Stimulated activated CD4-positive, alpha-beta T cell treated with anti-CD3 and anti-CD28 coated beads, TNF-alpha, amount 100 ng/mL, for 24 hours (primary cell): ENCODE measurements at places on chromosomes 3 and 15.
A peak's percentile ranks its signal among the peaks of the same experiment; 100 is the strongest.

DNA sequence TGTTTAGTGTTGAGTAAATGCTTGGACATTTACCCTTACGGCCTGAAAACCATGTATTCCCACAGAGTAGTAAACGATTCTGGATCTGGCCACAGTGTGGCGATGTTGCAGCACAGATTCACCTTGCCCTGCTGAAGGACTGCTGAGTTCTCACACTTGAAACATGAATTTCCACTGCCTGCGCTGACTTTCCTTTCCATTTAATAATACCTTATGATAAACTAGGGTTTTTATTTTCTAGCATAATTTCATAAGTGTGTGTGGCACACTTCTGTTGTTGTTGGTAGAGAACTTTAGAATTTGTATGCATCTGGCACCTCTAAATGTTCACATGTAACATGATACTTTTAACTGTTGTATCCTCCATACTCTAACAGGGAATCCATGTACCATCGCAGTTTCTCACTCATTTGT is 53.9 kb downstream of the C3orf38 start:
- peak; percentile 17 for DNase-seq

GRCh38 chr3:113947372-113948014 is at the start of gene ZDHHC23:
Gene ZDHHC23 (plus strand): TSS chr3:113948013. CDS start chr3:113948803, 790 bp downstream.
- peak; percentile 39 for DNase-seq

GRCh38 chr3:139327861-139328260 is 16.0 kb upstream of the MRPS22 start:
- DNase-seq: no peak

DNA sequence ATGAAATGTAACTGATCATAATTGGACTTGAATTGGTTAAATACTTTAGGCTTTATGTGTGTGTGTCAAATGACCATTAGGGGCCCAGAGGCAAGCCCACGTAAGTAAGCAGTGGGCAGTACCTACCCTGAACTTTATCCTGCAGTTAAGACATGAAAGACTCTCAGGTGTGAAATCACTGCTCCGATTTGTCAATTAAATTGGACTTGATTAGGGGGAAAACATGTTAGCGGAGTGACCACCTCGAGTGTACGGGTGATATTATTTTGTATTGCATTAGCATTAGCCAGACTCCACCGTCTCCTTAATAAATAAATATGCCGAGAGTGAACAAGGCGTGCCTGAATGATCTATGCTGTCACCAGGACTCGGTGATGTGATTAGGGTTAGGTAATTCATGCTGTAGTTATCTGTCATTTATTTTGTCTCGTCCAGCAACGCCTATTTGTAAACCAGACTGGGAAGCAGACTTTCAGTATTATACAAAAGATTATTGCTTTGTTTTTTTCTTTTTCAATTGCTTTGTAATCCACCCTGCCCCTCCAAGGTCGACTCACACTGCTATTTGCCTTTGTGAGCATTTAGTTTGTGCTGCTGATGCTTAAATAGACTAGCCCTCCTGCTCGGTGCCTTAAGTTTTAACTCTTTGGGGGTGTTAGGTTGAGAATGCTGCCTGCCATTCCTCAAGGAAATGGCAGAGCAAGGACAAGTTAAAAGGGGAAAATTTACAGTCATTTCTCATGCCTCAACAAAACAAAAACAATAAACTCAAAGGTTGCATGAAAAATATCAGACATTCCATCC is 1.8 kb downstream of the RBMS3 start:
- DNase-seq: no peak

- DNase-seq: no peak
These were observed 100.8 kb downstream of the KLF13 start for GRCh38 chr15:31427411-31427810.

- no peak for DNase-seq
These were observed 27.8 kb upstream of the IGF2BP2 start for GRCh38 chr3:185852635-185853034.

- no peak for DNase-seq
These were observed 325.2 kb upstream of the CTNNB1 start for GRCh38 chr3:40873934-40874699.

GRCh38 chr15:70051948-70052633 is 45.6 kb downstream of the TLE3 start:
- no peak for DNase-seq

- DNase-seq: no peak
These were observed 35.0 kb upstream of the ABHD17C start for GRCh38 chr15:80660119-80660518.

- DNase-seq: no peak
These were observed 584 bp upstream of the XCR1 start for GRCh38 chr3:46027736-46028397.

DNA sequence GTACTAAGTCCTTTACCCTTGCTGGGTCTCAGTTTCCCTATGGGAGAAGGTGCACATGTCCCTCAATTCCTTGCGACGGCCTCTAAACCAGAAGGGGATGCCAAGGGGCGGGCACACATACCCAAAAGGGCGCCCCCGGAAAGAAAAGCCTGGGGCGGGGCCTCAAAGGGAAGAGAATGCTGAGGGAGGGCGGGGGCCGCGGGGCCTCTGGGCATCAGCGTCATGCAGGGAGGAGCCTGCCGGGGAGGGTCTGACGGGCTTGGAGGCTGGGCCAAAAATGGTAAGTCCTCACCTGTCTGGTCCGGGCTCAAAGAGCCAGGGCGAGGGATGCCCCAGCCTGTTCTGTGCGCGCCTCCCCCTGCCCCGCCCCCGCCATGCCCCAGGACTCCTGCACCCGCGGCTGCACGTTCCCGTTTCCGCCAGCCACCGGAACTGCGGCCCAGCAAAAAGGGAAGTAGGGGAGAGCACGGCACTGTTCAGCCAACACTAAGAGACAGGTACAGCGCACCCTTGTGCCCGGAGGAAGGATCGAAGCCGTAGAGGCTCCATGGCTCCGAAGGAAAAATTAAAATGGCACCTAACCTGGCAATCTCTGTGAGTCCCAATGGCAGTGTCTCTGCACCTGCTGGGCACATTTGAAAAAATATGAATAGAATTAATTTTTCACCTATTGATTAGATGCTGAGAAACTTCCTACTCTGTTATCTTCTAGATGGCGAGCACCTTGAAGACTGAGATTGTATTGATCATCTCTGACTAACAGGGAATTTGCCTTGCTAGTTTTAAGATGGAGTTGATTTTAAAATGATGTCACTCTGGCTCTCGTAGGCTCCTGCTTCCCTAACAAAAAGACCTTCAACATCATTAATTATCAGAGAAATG is at the start of gene DET1:
TSS of gene DET1 (minus strand) at position 434 of the 882 bp plus-strand sequence. CDS start 14,976 bp downstream, outside the sequence.
- peak; percentile 91 for DNase-seq

DNA sequence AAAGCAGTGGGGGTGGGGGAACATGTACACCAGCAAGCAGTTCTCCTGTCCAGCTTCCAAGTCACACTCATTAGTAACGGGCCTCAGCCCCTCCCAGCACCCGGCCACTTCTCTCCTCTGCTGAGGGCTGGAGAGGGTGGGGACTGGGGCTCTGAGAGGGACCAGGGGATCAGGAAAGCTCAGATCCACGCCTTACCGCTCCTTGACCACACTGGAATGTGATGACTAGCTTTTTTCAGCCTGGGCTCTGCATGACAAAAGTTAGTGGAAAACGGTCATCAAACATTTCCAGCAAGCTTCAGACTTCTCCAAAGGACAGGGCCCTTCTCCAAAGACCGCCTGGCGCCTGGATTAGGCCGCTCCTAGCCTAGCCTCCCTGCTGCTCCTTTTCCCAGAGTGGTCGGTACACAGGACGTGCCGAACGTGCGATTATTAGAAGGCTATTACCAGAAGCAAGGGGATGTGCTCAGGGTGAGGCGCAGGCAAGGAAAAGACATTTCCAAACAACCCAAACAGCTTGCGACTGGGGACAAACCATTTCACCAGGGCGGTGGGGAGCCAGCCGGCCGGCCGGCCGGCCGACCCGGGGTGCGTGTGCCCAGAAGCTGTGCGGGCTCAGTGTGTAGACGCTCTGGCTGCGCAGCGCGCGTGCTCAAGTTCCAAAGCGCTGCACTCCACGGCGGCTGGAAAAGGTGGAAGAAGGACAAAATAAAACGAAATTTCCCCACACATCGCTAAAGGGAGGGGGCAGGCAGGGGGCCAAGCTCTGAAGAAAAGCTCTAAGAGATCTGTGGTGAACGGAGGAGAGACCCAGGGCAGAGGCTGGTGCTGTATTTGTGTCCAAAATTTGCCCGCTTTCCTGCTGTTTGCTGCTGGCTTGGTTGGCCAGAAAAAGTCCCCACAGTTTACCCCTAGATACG is 51.0 kb upstream of the SSR3 start:
- DNase-seq: no peak

DNA sequence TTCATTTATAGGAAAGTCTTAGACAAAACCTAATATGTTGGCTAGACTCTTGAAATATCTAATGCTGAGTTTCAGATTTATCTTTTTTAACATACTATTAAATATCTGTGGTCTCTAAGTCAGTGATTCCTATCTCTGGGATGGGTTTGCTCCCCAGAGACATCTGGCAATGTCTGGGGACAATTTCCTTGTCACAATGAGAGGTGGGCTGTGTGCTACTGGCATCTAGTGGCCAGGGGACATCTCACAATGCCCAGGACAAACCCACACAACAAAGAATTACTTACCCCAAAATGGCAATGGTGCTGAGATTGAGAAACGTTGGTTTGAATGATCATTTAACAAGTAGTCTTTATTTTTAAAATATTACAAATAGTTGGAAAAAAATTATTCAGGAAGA is 602.1 kb downstream of the MAGI1 start:
- no peak for DNase-seq

DNA sequence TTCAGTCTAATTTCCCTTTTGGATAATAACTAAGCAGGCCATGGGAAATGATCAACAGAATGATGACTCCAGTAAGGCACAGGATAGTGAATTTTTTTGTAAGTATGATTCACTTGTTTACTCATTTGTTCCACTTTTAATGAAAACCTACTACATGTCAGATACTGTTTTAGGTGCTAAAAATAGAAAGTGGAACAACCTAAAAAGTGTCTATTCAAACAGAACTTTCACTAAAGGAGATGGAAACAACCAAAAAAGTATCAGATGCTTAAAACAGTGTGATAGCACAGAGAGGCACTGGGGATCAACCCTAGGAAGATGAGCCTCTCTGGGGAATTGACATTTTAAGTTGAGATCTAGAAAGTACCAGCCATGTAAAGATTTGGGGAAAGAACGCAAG is 11.1 kb downstream of the RYK start:
- DNase-seq: no peak

DNA sequence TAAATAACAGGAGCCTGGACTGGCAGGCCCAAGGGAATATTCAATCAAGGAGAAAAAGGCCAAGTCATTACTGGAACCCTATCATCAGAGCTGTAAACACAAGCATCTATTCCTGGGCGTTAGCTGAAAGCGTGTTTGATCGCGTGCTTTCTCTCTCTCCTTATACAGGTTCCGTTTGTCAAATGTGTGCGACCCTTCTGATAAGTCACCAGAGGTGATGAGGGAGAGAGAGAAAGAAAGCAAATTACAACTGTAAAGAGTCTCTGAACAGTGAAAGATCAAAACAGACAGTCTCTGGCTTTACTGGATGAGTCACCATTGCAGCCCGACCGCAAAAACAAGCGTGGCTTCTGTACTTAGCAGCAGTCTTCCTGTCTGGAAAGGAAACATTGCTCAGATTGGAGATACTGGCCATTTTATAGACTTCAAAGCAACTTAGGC is 39.5 kb upstream of the TPRG1 start:
- DNase-seq: peak; percentile 38

GRCh38 chr3:25128735-25129134 is 299.3 kb upstream of the RARB start:
- DNase-seq: no peak

GRCh38 chr15:58472821-58473581 is 41.2 kb downstream of the LIPC start:
- no peak for DNase-seq

DNA sequence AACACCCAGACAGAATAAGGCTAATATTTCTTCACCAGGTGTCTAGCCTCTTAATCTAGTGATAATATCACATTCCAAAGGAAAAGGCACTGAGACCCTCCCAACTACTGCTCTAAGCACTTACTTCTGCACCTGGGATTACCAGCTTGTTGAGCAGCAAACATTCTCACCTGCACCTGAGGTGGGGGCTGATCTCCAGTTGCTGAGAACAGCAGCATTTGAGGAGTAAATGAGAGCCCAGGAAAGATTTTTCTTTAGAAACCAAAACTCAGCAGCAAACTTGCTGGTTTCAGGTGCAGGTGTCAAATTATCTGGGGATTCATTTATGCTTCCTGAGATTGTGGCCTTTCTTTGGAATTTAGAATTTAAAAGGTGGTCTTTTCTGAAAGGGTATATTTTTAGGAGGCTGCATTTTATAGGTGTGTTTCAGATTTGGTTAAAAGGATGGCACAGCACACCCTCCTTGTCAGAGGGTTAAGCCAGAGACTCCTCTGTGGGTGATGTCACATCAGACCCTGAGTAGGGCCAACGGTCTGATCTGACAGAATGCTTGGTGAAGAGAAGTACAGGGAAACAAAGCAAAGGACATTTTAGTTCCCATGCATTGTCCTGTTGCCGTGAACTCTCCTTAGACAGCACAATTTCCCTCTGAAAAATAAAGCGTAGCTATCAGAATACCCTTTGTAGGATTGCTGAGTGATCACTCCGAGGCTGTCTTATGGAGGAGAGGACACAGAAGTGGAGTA is 411.0 kb upstream of the ATP11B start:
- no peak for DNase-seq

DNA sequence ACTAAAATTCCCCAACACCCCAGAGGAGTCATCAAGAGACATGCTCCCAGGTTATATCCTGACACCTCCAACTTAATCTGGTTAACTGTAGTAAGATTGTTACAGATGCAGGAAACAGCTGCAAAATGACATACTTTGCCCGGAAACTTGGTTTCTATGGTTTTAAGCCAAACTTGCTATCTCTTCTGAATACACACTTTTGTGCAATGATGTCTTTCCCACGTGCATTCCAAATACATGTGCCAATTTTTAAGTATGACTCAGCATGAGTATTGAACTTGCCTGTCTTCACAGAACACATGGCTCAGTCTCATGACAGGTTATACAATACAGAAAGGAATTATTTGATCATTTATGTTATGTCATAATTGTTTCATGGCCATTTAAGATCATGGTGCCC is 207.0 kb upstream of the DCBLD2 start:
- DNase-seq: no peak

GRCh38 chr3:51398595-51399310 is 7.7 kb downstream of the RBM15B start:
- no peak for DNase-seq

GRCh38 chr3:113897373-113897777 is 50.4 kb upstream of the ZDHHC23 start:
- DNase-seq: no peak

DNA sequence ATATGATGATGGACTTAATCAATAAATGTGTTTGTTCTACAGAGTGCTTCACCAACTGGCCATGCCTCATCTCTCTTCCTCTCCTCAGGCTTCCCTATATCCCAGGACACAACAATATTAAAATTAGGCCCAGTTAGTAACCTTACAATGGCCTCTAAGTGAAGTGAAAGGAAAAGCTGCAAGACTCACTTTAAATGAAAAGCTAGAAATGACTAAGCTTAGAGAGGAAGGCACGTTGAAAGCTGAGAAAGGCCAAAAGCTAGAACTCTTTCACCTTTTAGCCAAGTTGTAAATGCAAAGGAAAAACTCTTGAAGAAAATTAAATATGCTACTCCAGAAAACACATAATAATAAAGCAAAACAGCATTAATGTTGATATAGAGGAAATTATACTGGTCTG is 1010.3 kb downstream of the NAALADL2 start:
- DNase-seq: no peak

GRCh38 chr3:149375501-149376196 is 1.8 kb downstream of the TM4SF1 start:
- no peak for DNase-seq
